ENCODE measurements at places on chromosomes 6 and 20.
A peak's percentile ranks its signal among the peaks of the same experiment; 100 is the strongest.

DNA sequence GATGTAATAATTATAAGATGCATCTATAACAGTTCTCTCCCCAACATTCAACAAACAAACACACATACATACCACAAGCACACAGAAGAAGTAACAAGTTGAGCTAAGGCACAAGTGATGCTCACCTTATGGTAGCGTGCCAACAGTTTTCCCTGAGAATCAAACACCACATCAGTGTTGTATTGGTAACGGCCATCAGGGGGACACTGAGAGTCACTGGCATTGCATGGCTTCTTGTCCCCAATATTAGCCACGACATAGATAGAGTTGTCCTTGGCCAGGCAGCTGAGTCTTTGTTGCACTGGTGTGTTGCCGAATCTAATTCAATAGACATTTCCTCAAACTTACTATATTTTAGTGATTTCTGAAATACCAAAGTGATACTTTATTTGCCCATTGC, 14.8 kb upstream of the VNN1 start:
- no peak for DNase-seq

- DNase-seq = no peak
Measured at GRCh38 chr6:143135797-143136561, 75.3 kb downstream of the AIG1 start.

- DNase-seq = no peak
Measured at GRCh38 chr6:158688860-158689259, 39.0 kb downstream of the SYTL3 start.

DNA sequence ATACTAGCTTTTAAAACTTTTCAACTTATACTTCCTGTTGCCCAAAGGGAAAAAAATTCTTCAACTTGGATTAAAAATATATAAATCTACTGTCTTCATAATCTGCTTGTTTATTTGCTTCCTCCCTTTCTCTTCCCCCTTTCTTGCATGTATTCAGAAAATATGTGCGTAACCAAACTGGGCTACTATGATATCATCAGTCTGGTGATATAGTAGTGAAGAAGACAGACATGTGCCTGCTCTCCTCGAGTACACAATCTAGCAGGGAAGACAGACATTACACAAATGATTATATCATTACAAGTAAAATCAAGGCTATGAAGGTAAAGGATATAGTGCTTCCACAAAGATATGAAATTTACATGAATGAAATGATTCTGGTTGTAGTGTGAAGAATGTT, 31.0 kb downstream of the IBTK start:
- DNase-seq = no peak

DNA sequence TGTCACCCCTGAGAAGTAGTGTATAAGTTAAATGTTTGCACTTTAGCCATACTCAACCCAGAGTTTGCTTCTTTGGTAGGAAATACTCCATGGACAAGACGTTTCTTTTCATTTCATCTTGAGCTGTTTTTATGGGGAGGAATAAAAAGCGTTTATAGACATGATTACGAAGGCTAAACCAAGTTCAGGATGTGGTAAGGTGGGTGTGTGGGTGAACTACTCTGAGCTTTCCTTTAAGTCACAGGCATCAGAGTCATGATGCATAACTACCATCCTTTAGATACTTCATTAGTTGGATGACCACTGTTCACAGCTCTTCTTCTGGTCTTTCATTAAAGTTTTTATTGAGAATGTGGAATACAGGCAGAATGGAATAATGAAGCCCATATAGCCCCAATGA, 48.9 kb downstream of the EBF4 start:
- DNase-seq = no peak

- DNase-seq = peak; percentile 19
Measured at GRCh38 chr6:55047451-55048044, 126.8 kb upstream of the HCRTR2 start.

GRCh38 chr20:44997171-44997570, 30.9 kb downstream of the STK4 start:
- no peak for DNase-seq

DNA sequence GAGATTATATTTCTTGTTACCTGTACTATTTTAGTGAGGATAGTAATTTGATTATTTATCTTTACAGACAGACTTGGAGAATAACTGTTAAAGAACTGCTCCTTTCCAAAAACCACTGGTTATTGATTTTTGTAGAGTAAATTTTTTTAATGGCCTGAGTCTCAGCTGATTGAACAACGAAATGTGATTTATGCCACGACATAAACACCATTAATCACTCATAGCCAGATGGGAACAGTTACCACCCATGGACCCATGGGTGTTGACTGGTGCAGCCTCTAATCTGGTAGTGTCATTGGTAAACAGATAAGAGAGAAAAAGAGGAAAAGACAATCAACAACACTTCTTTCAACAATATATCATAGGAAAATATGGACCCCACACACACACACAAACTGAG, 101.4 kb upstream of the BEND6 start:
- no peak for DNase-seq

- DNase-seq = no peak
Measured at GRCh38 chr6:166862978-166863530, 93.3 kb downstream of the RNASET2 start.

GRCh38 chr6:37698264-37699137, 818 bp upstream of the MDGA1 start:
- DNase-seq = no peak

Measured in putamen (tissue), 1 donor.